ENCODE measurements at places on chromosomes 16 and 17. TPM values are rescaled to one million over a fixed set of nuclear protein-coding genes. Genes with fewer than 3 reads are reported as not detected.

DNA sequence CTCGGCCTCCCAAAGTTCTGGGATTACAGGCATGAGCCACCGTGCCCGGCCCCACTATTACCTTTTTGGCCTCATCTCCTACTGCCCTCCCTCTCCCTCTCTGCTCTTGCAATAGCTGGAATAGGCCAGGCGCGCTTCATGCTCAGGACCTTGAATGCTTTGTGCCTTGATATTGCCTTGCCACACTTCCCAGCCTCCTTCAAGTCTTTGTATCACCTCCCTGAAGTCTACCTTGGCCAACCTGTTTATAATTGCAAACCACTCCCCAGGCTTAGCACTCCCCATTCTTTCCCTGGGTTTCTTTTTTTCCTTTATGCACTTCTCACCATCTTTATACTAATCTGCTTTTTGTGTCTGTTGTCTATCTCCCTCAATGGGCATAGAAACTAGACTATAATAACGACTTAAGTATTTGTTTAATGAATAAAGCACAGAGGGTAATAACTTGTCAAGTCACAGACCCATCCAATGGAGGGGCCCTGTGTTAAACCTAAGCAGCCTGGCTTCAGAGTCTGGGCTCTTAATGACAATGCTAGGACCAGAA, 6.6 kb downstream of the OGFOD1 start:
- no peaks in the 10 kb centered on the region for H3K27me3 ChIP-seq
- peaks cover 2% of the 10 kb centered on the region for H3K4me1 ChIP-seq
- H3K4me3 ChIP-seq = no peak overlapping the region
- peaks cover 3% of the 10 kb centered on the region for H3K36me3 ChIP-seq

GRCh38 chr17:60326702-60327101, 65.2 kb downstream of the USP32 start:
- no peak overlapping the region for H3K4me3 ChIP-seq
- H3K36me3 ChIP-seq = no peaks in the 10 kb centered on the region
- H3K27ac ChIP-seq = no peak overlapping the region
- DNase-seq = no peak
- no peaks in the 10 kb centered on the region for H3K4me1 ChIP-seq
- H3K27me3 ChIP-seq = no peaks in the 10 kb centered on the region

DNA sequence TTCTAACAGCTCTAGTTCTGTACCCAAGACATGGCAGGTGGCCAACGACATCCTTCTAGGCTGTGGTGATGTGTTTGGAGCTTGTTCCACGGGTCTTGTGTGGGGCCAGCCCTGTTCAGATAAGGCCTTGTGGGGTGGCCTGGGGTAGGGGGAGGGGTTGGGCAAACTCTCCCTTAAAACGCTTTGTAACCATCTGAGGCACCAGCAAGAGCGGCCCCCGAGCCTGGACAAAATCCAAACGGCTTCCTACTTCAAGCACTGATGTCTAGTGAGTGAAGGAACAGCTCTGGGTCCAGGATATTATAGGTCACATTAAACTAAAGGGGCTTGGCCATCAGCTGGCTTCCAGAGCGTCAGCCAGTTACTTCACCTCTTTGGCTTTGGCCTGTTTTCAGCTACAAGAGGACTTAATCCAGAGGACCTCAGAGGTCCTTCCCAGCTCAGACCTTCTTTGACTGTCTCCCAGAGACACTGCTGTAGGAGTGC, 11.9 kb downstream of the SERPINF1 start:
- no peaks in the 10 kb centered on the region for H3K4me1 ChIP-seq
- no peaks in the 10 kb centered on the region for H3K27me3 ChIP-seq
- no peak for DNase-seq
- peaks cover 9% of the 10 kb centered on the region for H3K36me3 ChIP-seq

The COL1A1 gene
- total RNA-seq = 19.6 TPM
